Testis (tissue), 5 donors: ENCODE measurements at places on chromosomes 3 and 15. TPM values are rescaled to one million over a fixed set of nuclear protein-coding genes. Genes with fewer than 3 reads are reported as not detected.

CLDN18 gene
- total RNA-seq = 1.7 TPM

THRB gene
- 1.4 TPM for total RNA-seq

SKOR1 gene
- 2.2 TPM for total RNA-seq

SCAANT1 gene
- total RNA-seq = not detected

DNA sequence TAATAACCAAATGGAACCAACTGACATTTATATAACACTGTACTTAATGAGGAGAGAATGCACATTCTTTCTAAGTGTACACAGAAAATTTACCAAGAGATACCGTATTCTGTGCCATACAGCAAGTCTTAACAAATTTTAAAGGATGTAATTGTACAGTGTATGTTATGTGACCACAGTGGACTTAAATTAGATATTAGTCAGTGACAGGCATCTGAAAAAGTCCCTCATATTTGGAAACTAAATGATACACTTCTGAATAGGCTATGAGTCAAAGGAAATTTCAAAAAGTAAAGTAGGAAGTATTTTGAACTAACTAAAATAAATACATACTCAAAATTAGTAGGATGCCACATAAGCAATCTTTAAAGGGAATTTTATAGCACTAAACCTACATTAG, 59.6 kb upstream of the P3H2 start:
- H3K27me3 ChIP-seq = no peaks in the 10 kb centered on the region
- no peak for DNase-seq
- H3K36me3 ChIP-seq = no peaks in the 10 kb centered on the region
- H3K4me3 ChIP-seq = no peak overlapping the region

GRCh38 chr3:182755308-182755707, 38.0 kb upstream of the ATP11B start:
- no peaks in the 10 kb centered on the region for H3K27me3 ChIP-seq
- H3K27ac ChIP-seq = no peak overlapping the region
- H3K4me3 ChIP-seq = no peak overlapping the region
- peaks cover 4% of the 10 kb centered on the region for H3K4me1 ChIP-seq
- no peak for DNase-seq

DNA sequence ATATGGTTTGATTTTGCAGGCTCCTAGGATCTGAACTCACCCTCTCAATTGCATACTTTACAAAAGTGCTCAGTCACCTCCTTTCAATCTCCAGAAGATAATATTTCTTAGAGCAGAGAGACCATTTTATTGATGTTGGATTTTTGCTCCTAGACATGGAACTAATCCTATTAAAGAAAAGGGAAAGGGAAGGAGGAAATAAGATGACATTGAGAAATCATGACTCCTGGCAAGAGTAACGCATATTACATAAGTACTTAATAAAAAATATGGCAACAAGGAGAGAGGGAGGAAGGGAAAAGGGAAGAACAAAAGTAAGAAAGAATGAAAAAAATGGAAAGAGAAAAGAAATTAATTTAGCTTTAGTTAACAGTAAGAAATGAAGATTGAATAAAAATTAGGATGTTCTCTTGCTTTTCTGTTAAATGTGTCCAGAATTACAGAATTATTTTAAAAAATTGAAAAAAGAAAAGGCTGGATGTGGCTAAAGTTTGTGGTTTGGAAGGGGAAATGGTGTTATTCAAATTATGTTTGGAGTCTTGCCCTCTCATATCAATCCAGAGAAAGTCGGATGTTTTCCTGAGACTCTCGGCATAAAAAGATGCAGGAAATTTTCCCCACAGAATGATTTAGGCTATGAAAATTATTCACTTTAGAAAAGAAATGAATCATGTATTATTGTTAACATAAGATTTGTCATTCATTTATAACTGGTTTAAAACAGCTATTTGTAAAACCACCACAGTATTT, 474.0 kb downstream of the FGF12 start:
- no peaks in the 10 kb centered on the region for H3K4me1 ChIP-seq
- no peaks in the 10 kb centered on the region for H3K36me3 ChIP-seq
- no peak overlapping the region for H3K27ac ChIP-seq
- H3K27me3 ChIP-seq = no peaks in the 10 kb centered on the region

GRCh38 chr3:122104515-122105194, 49.5 kb downstream of the CD86 start:
- no peaks in the 10 kb centered on the region for H3K27me3 ChIP-seq
- H3K4me3 ChIP-seq = no peak overlapping the region

- no peaks in the 10 kb centered on the region for H3K27me3 ChIP-seq
- no peak within 1 kb of the TSS for H3K27ac ChIP-seq
- no peak for DNase-seq
- peaks cover 7% of the 10 kb centered on the region for H3K4me1 ChIP-seq
- no peak within 1 kb of the TSS for H3K4me3 ChIP-seq
These were observed at the start of gene TLR9 for GRCh38 chr3:52225452-52226228. TSS of gene TLR9 (minus strand) at chr3:52225645. CDS start at chr3:52225529, 116 bp downstream.

DNA sequence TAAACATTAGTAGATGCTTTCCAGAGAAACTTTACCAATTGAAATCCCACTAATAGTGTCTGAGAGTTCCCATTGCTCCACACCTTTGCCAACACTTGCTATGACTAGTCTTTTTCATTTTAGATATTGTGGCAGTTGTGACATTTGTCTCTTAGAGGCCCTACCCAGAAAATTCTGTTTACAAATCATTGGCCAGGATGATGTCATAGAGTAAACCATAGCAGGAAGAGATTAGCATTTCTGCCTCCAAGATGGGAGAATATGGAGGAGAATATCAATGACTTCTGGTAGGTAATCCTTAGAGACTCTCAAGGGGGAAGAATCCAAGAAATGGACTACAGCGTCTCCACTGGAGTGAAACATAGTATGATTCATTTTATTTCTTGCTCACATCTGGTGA, 291.0 kb upstream of the CNTN3 start:
- H3K27me3 ChIP-seq = no peaks in the 10 kb centered on the region
- H3K27ac ChIP-seq = no peak overlapping the region
- no peaks in the 10 kb centered on the region for H3K36me3 ChIP-seq
- no peak overlapping the region for H3K4me3 ChIP-seq
- no peak for DNase-seq

DNA sequence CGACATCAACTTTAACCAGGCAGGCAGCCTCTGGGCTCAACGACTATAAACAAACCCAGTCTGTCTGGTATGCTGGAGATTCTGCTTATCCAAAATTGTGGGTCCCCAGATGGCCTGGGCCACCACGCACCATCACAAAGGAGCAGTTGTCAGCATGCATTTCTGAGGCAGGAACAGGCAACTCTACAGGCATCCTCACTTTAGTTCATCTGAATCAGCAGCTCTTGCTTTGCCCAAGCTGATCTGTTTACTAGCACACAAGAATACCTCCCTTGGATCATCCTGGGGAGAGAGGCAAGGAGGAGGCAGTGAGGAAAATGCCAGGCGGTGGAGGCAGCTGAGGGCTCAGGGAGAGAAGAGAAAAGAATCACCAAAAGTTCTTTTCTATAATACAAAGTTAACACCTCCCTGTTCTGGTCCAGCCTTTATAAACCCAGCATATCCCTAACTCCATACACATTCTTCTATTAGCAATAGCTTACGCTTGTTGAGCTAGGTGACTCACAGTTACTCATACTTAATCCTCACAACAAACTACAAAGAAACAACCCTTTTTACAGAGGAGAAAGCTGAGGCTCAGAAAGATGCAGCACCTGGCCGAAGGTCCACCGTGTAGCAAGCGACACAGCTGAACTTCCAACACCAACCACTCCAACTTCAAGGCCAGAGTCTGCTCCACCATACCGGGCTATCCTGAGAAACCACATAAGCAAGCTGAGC, 33.6 kb downstream of the ZDHHC3 start:
- no peaks in the 10 kb centered on the region for H3K27me3 ChIP-seq
- DNase-seq = no peak
- no peak overlapping the region for H3K4me3 ChIP-seq

DNA sequence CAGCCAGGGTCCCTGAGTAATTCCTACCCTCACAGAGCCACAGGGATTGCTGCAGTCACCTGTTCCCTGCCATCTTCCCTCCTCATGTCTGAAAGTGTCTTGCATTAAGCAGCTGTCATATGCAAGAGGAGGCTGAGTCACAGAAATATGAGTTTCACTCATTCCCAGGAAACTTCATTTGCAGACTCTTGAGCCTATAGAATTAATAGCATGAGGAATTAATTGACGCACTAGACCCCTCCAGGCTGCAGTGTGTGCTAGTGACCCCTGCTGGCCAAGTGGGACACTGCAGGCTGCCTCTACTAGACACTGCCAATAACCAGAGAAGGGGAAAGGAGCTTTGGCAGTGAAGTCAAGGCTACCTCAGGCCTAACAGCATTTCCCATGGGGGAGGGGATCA, 50.6 kb upstream of the SLC6A1 start:
- H3K27ac ChIP-seq = no peak overlapping the region
- H3K36me3 ChIP-seq = no peaks in the 10 kb centered on the region
- no peak overlapping the region for H3K4me3 ChIP-seq
- no peaks in the 10 kb centered on the region for H3K27me3 ChIP-seq

DNA sequence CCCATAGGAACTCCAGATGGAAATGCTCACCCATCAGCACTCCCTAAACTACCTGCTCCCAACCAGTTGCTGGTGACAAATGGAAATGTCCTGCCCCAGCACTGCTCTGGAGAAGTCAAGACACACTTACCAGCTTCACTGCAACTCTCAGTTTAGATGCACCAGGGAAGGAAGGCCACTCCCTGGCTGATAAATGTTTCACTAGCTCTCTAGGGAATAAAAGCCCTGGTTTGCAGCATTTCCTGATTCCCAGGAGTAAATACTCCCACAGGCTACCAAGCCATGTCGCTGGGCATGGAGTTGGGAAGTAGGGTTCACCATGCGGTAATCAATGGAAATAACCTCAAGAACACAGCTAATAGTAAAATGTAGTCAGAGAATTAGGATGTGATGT, 112.0 kb upstream of the NEO1 start:
- H3K36me3 ChIP-seq = no peaks in the 10 kb centered on the region
- no peaks in the 10 kb centered on the region for H3K27me3 ChIP-seq
- no peaks in the 10 kb centered on the region for H3K4me1 ChIP-seq
- H3K27ac ChIP-seq = no peak overlapping the region
